ENCODE measurements at places on chromosomes 2 and 18.

DNA sequence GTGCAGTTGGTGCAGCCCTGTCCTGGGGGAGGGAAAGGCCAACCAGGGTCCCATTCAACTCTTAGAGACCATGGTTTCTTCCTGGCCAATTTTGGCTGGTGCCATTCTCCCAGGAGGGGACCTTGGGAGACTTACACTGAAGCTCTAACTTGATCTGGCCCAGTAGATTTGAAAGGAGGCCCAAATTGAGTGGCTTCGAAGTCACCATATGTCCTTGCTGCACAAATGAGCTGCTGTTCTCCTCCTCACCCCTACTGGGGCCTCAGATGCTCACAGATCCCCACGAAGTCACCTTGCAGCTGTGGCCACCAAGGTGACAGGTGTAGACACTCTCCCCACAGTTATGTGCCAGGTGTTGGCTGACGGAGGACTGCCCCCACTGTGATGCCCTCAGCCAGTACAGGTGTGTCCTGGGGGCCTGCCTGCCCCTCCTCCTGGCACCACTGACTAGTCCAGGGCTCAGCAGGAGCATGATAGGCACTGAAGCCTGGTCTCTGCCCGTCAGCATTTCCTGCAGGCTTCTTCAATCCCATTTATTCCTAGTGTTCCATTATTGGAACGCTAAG, 4.7 kb upstream of the C2orf72 start:
- DNase-seq: no peak

- DNase-seq: no peak
These were observed 32.0 kb upstream of the STPG4 start for GRCh38 chr2:47187069-47187468.

GRCh38 chr2:200850512-200851256, 13.8 kb downstream of the CLK1 start:
- no peak for DNase-seq

- no peak for DNase-seq
These were observed 128.0 kb downstream of the OLA1 start for GRCh38 chr2:174120346-174120745.

DNA sequence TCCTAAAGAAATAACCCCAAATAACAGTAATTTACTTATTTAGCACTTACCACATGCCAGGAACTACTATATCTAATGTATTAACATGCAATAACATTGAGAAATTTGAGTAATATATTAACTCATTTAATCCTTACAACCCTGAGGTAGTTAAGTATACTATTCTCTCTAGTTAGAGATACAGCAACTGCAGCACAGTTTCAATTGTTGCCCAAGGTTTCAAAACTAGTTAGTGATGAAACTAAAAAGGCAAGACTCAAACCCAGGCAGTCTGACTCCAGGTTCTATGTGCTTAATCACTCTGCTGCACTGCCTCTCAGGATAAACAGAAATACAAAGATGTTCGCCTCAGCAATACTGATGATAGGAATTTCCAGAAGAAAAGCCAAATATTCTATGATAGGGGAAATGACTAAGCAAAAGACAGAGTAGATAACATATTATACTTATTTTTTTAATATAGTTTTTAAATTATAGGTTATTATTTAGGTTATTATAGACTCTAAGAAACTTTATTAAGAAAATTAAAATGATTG, 88.0 kb downstream of the SS18 start:
- no peak for DNase-seq

DNA sequence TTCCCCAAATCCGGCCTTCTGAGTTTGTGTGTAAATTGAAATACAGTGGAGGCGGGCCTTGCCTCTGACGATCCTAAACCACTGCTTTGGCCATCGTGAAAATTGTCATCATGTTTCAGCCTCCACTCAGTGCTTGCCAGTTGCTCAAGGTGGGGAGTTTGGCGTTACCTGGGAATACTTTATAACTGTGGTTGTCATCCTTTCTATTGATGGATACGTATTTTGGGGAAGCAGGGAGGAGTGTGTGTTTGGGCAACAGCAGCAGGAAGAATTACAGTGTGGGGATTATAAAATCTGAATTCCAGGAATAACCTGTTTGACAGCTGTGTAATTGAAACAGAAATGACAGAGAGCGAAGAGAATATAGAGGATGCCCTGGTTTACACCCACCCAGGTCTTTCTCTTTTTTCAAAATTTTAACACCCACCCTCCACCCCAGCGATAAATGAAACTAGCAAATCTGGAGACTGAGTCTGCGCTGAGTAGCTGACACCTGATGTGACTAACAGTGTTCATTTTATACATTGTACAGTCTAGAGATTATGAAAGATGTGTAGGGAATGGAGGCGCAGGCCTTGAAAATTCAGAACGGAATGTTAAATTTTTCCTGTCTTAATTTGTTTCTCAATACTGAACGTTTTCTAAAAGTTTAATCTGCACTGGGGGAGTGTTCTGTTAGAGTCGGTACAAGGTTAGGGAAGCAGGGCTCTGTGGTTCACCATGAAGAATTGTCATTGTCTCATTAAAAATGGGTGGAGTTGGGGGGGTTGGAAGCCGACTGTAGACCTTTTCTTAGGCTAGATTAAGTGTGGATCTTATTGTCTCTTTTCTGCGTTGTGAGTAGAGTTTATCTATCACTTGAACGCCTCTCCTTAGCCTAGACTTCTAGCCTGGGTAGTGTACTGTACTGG, 1.6 kb downstream of the MAP4K4 start:
- peak; percentile 72 for DNase-seq

DNA sequence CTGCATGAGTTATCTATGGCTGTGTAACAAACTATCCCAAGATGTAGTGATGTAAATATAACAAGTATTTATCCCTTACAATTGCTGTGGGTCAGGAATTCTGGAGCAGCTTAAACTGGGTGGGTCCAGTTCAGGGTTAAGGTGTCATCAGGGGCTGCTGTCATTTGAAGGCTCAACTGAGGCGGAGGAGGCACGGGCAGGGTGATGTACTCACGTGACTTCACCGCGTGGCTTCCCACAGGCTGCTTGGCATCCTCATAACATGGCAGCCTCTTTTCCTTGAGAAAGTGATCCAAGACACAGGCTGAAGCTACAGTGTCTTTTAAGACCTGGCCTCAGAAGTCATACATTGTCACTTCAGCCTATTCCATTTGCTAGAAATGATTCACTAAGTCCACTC, 125.8 kb downstream of the PTGR3 start:
- DNase-seq: no peak

- no peak for DNase-seq
These were observed 144.7 kb downstream of the RNF144A start for GRCh38 chr2:7061921-7062320.

DNA sequence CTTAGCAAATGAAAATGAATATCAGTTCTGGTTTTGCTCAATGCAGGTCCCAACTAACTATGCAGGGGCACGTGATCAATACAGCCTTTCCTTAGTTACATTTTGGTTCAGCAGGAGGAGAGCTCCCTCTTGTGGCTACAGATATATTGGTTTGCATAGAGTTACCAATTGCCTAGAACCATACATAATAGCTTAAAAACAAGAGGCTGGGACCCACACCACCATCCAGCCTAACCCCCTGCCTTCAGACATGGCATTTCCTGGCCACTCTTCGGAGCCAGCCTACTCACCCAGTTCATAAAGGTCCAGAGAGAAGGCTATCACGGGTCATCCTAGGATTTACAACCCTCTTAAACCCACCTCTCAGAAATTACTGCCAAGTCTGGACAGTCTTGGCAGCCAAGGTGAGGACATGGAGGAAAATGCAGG, 10.5 kb downstream of the CCDC93 start:
- DNase-seq: peak; percentile 72

GRCh38 chr2:215884451-215885087, 128.8 kb downstream of the MREG start:
- DNase-seq: no peak

DNA sequence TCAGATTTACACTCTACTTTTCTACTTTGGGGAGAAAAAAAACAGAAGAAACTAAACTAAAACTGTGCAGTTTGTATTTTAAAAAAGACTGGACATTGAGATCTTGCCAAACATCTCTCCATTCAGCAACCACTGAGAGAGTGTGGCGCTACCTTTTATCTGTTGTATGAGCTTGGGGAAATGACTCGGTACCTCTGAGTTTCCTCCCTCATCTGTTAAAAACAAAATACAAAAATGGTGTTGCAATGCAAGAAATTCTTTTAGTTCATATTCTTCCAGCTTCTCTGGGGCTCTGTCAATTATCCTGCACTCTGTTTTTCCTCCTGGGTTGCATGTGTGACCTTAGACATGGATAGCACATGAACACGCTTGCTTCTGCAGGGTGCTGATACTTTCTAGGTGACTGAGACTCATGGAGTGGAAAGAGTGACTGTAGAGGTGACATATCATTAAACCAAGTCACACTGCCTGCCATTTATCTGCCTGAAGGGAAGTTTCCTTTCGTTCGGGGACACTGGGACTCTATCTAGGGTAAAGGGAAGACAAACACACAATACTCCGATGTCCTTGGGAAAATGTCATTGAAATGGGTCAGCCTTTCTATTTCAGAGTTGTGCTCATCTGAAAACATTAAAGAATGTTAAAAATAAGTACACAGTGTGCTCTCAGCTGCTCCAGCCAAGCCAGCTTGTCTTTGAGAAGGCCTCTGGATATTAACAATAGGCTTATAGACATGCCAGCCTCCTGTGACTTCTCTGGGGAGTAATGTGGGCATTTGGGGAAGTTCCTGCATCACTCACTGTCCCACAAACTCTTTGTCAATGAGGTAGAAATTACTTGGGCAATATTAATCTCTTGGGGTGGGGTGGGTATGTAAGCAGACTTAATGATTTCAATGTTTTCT, 91.4 kb downstream of the TRIB2 start:
- no peak for DNase-seq

DNA sequence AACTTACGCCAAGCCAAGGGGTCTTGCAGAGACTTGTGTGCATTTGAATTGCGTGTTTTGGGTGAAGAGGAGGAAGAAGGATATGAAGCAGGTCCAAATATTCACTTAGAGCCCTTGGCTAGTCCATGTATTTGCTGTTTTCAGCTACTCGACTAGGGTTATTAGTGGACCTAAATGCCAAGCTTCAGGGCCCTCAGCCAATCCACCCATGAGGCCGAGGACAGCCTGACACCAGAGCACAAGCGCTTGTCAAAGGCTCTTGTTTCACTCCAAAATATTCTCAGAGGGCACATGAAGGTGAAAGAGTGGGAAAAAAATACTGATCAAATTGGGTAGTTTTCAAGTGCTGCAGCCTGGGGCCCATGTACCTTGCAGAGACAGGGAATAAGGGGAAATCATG, 174.8 kb upstream of the ACAA2 start:
- DNase-seq: no peak
